ENCODE measurements at places on chromosomes 3 and 15.

GRCh38 chr3:142650001-142650693, 54.0 kb downstream of the PLS1 start:
- no peak for DNase-seq

GRCh38 chr3:177810162-177810623, 612.9 kb upstream of the TBL1XR1 start:
- DNase-seq = no peak

DNA sequence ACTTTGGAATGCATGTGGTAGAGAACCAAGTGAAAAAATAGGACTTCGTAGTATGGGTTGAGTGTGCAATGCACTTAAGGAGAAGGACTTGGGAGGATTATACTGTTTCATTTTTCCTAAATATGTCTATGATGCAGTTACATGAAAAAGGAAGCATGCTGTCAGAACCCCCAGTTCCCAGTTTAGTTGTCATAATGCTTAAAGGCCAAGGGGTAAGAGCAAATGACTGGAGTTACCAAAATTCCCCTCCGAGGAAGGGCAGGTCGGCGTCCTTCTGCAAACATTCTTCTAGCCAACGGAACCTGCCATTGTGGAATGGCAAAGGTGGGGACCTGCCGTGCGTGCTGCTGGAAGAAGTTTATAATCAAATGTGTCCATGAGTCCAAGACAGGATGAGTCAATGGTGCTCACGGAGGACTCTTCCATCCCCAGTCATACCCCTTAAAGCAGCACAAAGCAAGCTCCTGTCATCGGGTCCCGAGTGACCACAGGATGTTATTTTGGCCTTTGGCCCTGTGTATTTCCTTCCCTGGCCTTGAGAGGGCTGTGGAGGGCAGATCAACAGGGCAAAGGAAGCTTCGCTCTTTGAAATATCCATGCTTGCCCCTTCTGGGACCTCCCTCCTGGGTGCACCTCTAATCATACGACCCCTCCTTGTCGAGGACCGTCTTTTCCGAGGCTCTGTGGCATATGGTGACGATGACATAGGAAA, 93.2 kb downstream of the SLCO3A1 start:
- DNase-seq = no peak

DNA sequence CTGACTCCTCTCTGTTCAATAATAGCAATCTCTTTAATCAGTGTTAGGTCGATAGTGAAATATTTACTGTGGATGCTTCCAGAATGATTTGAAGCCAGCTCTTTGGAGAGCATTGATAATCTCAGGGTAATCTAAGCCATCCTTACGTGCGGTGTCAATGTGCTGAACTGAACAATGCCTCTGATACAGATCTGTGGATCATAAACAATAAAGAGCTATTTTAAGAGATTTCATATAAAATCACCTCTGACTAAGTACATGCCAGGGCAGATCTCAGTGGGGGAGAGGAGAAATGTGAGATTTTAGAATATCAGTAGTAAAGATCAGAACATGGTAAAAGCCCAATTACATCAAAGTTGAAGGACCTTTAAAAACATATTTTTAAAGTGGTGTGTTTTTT, 319.3 kb upstream of the GBE1 start:
- no peak for DNase-seq

DNA sequence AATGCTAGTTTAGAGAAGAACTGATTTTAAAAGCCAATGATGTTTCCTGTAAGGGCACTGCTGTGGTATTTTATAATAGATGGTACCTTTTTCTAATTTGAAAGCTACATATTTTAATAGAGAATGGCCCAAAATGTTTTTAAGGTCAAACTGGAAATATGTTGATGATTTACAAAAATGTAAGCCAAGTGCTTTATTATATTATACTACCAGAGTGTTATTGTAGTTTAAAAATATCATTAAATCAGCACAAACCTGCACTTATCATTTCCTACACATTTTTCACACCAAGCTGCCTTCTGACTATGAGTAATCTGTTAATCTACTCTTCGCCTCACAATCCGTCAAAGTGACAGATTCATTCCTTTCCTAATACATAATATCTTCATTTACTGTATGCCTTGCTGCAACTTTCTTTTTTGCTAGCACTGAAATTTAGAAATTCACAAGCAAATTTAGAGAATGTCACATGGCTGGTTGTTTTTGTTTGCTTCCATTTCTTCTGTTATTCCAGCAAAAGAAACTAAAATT, 126.4 kb upstream of the FAM3D start:
- DNase-seq = no peak

DNA sequence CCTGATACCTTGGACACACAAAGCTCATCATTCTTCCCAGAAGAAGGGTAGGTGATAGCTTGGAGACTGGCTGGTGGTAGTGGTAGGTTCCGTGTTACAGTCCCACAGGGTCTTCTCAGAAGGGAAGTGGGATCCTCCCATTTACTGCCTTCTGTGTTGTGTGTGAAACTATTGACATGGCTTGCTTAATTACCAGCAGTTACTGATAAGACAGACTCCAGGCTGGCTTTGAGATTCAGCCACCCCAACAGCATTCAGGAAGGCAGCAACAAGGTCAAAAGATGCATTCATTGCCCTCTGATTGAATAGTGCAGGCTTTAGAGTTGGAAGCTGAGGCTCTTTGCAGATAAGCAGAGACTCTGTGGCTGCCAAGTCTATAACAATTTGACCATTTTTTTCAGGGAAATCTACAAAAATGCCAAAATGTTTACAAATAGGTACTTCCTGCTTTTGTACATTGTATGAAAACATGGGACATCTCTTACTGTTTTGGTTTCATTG, 7.7 kb downstream of the ARNT2 start:
- DNase-seq = no peak

DNA sequence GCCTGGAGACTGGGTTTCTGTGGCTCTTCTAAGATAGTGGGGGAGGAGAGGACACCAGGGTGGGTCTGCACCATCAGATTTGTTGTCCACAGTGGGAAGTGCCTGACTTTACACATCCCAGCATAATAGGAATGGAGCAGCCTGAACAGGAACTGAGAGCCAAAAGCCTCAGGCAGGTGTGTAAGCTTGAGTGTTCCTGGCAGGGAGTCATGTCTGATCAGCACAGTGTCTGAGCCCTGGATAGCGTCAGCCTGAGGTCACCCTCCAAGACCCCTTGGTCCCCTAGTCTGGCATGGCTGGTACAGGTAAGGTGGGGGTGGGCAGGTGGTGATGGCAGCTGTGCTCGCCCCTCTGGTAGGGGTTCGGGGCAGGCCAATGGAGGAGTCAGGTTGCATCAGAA, 20.2 kb downstream of the INSYN1 start:
- DNase-seq = no peak

DNA sequence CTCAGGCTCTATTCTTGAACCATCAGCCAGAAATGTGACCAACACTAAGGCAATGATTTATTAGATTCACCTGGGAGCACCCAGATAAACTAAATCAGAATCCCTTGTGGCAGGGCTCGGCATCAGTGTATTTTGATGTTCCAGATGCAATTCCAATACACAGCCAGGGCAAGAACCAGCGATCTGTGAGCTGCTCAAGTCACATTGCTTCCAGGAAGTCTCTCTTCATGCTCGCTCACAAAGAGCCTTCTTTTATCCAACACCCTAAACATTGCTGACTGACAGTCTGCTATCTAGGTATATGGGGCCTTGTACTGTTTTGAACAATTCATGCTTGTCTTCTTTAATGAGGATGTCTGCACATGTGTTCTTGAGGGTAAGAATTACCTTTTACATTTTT, 40.9 kb upstream of the GOLGA8J start:
- DNase-seq = no peak

DNA sequence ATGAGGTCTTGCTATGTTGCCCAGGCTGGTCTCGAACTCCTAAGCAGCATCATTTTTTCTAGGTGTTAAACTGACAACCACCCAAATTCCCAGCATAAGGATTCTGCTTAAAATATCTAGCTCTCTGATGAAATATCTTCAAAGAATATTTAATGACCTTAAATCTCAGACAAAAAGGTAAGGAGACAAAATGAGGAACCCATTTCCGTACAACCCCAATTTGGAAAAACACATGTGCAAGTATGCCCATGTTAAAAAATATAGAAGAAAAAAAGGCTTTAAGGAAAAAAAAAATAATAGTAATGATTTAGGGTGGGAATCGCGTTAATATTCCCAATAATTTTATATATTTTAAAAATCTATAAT, 1.4 kb upstream of the SACM1L start:
- DNase-seq = no peak

DNA sequence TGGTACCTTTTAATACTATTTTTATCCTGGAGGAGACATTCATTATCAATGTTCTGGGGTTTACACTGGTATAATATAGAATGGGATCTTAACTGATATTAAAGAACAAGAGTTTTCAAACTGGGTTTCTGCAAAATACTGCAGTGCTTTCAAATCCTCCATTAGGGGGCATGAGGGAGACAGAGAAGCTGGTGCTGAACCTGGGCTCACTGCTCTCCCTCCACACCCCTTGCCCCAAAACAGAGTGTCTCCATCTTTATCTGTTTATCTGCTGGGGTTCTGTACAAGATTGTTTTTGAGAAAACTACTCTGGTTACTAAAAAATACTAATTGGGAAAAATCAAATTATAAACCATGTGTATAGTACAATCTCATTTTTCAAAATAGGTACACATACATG, 41.7 kb downstream of the CADPS start:
- DNase-seq = no peak

GRCh38 chr3:31530039-31530959, 2.4 kb upstream of the STT3B start:
- no peak for DNase-seq

- DNase-seq = no peak
These were observed 74.2 kb upstream of the DPPA4 start for GRCh38 chr3:109411547-109411946.

GRCh38 chr15:52529341-52529924, 753 bp upstream of the MYO5A start:
- DNase-seq = no peak

GRCh38 chr3:177089901-177090300, 107.4 kb downstream of the TBL1XR1 start:
- no peak for DNase-seq

Measured in right hindlimb (tissue), 1 donor.